T-helper 22 cell (primary cell): ENCODE measurements at places on chromosomes 5 and 9.

DNA sequence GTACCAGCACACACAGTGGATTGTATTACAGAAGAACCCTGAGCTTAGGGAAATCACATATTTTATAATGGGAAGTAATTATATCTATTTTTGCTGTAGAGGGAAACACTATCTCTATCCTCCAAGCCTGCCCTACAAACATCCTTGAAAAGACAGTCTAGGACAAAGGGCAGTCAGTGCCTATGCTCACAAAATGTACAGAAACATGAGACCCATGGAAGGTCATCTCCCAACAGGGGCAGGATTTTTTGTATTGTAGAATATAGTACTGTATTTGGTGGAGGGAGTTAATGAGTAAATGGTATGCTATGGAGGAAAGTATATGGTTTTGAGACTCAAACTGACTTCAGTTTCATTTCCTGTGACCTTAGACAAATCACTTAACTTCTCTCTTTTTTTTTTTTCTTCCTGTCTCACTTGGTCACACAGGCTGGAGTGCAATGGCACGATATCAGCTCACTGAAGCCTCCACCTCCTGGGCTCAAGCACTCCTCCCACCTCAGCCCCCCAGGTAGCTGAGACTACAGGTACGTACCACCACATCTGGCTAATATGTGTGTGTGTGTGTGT is 5.8 kb upstream of the RAB14 start:
- no peak for DNase-seq

DNA sequence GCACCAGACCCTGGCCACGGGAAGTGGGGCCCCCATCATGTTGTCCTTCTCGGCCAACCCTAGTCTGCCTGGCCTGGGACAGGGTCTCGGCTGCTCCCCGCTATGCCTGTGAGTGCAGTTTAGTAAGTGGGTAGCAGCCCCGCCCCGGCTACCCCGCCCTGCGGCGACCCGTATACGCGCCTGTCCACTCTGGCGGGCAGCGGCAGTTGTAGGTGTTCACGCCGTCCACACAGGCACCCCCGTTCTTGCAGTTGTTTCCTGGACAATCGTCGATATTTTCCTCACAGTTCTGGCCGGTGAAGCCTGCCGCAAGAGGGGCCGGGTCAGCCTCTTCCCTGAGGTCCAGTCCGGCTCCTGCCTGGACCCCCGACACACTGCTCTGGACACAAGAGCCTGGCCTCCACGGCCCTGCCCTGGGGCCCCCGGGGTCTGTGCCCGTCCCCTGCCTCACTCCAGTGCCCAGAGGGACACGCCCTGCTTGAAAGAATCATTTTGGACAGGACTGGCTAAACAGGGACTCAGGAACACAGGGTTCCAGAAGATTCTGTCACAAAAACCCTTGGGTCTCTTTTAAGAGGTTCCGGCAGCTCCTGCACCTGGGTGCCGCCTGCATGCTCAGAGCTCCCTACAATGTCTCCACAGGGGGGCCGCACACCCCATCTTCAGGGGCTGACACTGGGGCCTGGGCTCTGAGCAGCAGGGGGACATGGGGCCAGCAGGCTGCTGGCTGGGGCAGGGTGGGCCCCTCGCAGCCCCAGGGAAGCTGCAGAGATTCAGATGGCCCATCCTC is 26.4 kb downstream of the NOTCH1 start:
- DNase-seq: no peak

- DNase-seq: peak; percentile 1
Observed at GRCh38 chr9:112028242-112029221, 131.9 kb downstream of the UGCG start.

DNA sequence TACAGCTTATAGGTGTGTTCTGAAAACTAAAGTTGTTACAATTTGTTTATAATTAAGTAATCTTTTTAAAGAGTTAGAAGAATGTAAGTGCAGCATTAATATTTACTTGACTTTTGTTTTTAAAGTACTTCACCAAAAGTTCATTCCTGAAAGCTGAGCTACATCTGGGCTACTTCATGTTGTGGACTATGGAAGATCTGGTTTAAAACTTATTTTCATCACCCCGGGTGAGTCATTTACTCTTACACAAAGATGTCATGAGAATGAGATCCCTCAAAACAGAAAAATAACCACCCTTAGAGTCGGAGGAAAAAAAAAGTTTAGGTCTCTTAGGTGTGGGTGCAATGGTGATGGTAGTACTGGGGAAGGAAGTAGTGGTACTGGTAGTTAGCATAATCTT is 5.1 kb downstream of the POU5F2 start:
- DNase-seq: no peak

- DNase-seq: no peak
Observed at GRCh38 chr5:151200913-151201595, 22.8 kb downstream of the CCDC69 start.

DNA sequence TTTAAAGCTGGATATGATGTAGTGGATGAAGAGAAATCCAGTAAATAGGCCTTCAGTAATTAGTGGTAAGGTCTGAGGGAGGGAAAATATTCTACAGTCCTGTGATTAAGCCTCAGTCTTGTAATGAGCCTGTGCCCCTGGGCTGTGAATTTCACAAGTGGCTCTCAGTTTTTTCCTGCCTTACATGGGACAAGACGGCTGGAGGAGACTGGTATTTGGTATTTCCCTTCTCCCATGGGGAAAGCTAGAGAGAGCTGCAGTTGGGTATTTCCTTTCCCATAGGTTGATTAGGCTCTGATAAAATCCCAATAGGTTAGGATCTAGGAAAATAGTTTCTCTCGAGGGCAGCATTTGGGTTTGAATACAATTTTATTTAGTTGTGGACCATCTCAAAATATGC is 62.2 kb upstream of the GNA14 start:
- DNase-seq: no peak

GRCh38 chr5:115932991-115933390 is 29.3 kb upstream of the LVRN start:
- no peak for DNase-seq

DNA sequence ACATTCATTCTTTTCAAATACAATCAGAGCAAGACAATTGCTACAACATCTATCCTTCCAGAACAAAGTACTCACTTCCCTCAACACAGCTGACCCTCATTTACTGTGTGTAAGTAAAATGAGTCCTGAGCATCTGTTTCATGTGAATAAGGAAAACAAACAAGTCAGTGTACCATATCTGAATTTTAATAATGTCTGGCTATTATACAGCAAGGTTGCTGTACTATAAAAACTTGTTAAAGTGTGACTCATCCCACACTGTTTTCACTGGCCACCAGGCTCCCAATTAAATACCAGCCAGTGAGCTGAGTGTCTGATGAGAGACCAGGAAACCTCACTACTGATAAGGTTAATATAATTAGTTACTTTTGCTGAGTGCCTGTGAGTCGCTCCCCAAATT is 339.8 kb downstream of the AGTPBP1 start:
- no peak for DNase-seq

DNA sequence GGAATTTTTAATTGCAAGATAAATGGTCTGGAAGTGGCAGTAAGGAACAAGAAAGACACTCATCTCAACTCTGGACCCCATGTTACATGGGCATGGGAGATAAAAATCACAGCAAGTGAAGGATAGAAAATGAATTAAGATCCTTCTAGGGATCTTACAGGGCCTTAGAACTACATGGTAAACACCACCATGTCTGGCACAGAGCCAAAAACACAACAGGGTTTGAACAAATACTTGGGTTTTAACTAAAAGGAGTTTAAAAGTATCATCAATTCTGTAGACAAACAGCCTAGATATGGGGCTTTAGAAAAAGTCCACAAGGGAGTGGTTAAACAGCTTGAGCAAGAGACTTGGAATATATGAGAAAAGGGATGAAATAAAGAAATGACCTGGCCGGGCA is 366.4 kb downstream of the ARL15 start:
- no peak for DNase-seq

DNA sequence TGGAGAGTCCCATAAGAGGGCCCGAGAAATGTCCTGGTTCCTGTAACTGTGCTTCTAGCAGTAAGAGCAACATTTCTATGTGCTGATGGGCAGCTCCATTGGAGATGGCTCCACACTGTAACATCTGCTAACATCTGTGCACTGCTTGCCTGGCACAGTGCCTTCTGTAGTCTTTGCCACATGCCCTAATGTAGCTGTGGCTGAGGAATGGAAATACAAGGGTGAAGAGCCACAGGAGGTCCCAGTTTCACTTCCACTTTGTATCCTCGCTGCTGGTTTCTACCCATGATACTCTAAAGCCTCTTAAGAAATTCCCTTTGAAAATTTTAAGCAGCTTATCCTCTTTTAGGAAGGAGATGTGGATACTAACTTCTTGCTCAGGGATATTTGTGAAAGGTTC is 97.4 kb downstream of the HOMER1 start:
- no peak for DNase-seq

GRCh38 chr5:64260756-64261155 is 95.1 kb downstream of the RNF180 start:
- no peak for DNase-seq

GRCh38 chr9:134219646-134220060 is 55.3 kb upstream of the RNU6ATAC start:
- DNase-seq: no peak

DNA sequence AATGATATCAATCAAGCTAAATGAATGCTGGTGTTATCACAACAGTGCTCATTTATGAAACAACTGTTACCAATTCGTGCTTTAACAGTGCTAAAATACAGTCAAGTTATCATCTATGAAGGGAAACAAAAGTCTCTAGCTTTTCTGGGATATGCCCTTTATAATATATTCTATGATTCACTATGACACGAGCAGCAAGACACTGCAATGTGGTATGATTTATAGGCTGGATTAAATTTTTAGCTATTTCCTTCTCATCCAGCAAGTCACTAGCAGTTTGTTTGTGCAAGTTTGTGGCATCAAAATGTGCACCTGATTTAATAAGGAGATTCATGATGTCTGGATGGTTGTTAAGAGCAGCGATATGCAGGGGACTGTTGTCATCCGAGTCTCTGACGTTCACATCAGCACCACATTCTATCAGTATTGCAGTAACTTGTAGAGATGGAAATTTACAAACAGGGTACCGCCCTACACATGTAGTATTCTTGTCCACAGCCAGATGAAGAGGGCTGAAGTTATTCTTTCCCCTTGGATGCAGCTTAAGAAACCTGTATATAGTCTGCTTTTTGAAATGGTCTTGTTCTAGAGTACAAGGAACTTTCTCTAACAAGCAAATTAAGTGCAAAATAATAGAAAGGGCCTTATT is 20.3 kb downstream of the FEM1C start:
- no peak for DNase-seq

- no peak for DNase-seq
Observed at GRCh38 chr5:23223846-23224245, 283.6 kb upstream of the PRDM9 start.

DNA sequence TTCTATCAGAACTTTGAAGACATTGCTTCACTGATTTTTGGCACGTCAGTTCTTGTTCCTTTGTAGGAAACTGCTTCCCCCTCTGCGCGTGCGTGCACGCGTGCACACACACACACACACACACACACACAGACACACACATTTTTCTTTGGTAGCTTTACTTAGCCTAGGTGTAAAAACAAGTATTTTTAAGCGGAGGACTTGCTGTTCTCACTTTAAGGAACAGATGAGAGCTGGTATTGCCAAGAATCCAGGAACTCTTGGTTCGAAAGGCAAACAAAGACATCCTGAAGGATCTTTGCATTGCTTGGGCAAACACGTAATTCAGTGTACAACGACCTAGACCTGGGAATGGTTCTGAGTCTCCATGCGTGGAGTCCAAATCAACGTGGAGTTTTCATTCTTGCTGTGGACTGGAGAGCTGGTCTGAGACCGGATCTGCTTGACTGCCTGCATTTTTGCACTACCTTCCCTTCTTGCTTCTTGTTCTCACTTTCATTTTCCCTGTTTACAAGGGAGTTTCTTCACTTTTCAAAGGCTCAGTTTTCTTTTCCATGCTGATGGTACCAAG is 8.2 kb downstream of the TMEM268 start:
- no peak for DNase-seq

- DNase-seq: no peak
Observed at GRCh38 chr5:142000704-142001484, 11.9 kb downstream of the GNPDA1 start.

GRCh38 chr9:137112564-137113384 is 1.8 kb downstream of the DPP7 start:
- DNase-seq: no peak

GRCh38 chr5:31355337-31355736 is 161.9 kb downstream of the CDH6 start:
- no peak for DNase-seq

- no peak for DNase-seq
Observed at GRCh38 chr5:137935190-137935589, 45.9 kb downstream of the PKD2L2 start.

- no peak for DNase-seq
Observed at GRCh38 chr5:177995691-177996595, at the start of gene PROP1. PROP1 (minus strand) TSS chr5:177996242; CDS start chr5:177995933, 309 bp downstream.
